ENCODE measurements at places on chromosomes 5 and 9. TPM values are rescaled to one million over a fixed set of nuclear protein-coding genes. Genes with fewer than 3 reads are reported as not detected.

PCDHB7 gene
- 0.14 TPM for polyA plus RNA-seq

ADRA1B gene
- polyA plus RNA-seq = 0.08 TPM

ZNF883 gene
- 0.92 TPM for polyA plus RNA-seq

DNAJC21 gene
- 24.6 TPM for polyA plus RNA-seq

TLX3 gene
- polyA plus RNA-seq = not detected

TOR2A gene
- polyA plus RNA-seq = 10.0 TPM

OLFM1 gene
- 2.3 TPM for polyA plus RNA-seq

C1QTNF3 gene
- polyA plus RNA-seq = 5.0 TPM

LCN2 gene
- polyA plus RNA-seq = 2,097 TPM

LCP2 gene
- 2.4 TPM for polyA plus RNA-seq

CDH9 gene
- polyA plus RNA-seq = not detected

LCN10 gene
- polyA plus RNA-seq = 5.3 TPM

PCDHB12 gene
- 0.08 TPM for polyA plus RNA-seq

RAB3C gene
- 0.02 TPM for polyA plus RNA-seq

AFAP1L1 gene
- polyA plus RNA-seq = 2.1 TPM

TMC1 gene
- 10.3 TPM for polyA plus RNA-seq

ADGRD2 gene
- polyA plus RNA-seq = not detected

RNF145 gene
- polyA plus RNA-seq = 26.2 TPM

FOXI1 gene
- polyA plus RNA-seq = not detected

Measured in esophagus (tissue), 2 donors.